ENCODE measurements at places on chromosomes 12 and 14.

DNA sequence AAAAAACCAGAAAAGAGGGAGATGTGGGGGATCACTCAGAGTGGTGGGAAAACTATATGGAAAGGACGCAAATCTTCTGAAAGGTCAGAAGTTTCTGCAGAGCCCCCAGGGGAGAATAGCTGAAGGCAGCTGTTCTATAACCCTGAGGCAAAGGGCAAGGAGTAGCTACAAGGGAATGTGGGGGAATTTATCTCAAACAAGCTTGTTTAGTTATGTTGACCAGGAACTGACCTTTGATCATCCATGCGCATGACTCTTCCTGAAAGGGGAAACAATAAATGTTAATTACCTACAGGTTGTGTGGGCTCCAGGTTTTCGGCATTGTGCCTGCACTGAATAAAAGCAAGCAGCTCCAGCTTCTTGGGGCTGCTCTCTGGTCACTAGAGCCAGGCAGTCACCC lies 968.5 kb downstream of the AACS start:
- H3K4me3 ChIP-seq = no peak overlapping the region
- H3K36me3 ChIP-seq = no peaks in the 10 kb centered on the region
- no peak for DNase-seq
- no peaks in the 10 kb centered on the region for H3K4me1 ChIP-seq
- no peak overlapping the region for H3K27ac ChIP-seq
- peaks cover 2% of the 10 kb centered on the region for H3K27me3 ChIP-seq

- H3K36me3 ChIP-seq = no peaks in the 10 kb centered on the region
- H3K4me1 ChIP-seq = no peaks in the 10 kb centered on the region
- peaks cover 7% of the 10 kb centered on the region for H3K27me3 ChIP-seq
- no peak for DNase-seq
Measured at GRCh38 chr12:15368812-15369211, 46.5 kb downstream of the PTPRO start.

DNA sequence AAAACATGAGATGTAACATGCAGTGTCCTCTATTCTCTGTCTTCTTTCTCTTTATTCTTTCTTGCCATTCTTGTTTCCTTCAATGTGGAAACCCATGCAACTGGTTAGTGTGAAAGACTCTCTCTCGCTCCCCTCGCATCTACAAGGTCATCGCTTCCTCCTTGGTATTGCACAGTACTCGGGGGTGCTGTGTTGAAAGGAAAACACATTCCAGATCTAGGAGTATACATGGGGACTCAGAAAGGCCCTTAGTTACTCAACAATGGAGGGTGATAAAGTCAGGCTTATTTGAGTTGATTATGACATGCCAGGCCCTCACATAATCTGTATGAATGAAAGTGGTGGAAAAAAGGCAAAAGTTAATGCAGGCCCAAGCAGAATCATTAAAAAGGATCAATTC lies 75.5 kb upstream of the OVCH1 start:
- H3K27me3 ChIP-seq = peaks cover 5% of the 10 kb centered on the region
- H3K4me1 ChIP-seq = no peaks in the 10 kb centered on the region
- no peak overlapping the region for H3K27ac ChIP-seq
- no peaks in the 10 kb centered on the region for H3K36me3 ChIP-seq
- H3K4me3 ChIP-seq = no peak overlapping the region

- H3K27me3 ChIP-seq = no peaks in the 10 kb centered on the region
- peak within 1 kb of the TSS; percentile 94 for H3K4me3 ChIP-seq
- H3K4me1 ChIP-seq = peaks cover 61% of the 10 kb centered on the region
- peak; percentile 93 for DNase-seq
- H3K36me3 ChIP-seq = peaks cover 28% of the 10 kb centered on the region
Measured at GRCh38 chr14:103562429-103563225, at the start of the genes BAG5 and COA8. BAG5 (minus strand) TSS chr14:103562657; CDS start chr14:103561164, 1,493 bp downstream. COA8 (plus strand) TSS chr14:103562960; CDS start chr14:103563002, 42 bp downstream.

DNA sequence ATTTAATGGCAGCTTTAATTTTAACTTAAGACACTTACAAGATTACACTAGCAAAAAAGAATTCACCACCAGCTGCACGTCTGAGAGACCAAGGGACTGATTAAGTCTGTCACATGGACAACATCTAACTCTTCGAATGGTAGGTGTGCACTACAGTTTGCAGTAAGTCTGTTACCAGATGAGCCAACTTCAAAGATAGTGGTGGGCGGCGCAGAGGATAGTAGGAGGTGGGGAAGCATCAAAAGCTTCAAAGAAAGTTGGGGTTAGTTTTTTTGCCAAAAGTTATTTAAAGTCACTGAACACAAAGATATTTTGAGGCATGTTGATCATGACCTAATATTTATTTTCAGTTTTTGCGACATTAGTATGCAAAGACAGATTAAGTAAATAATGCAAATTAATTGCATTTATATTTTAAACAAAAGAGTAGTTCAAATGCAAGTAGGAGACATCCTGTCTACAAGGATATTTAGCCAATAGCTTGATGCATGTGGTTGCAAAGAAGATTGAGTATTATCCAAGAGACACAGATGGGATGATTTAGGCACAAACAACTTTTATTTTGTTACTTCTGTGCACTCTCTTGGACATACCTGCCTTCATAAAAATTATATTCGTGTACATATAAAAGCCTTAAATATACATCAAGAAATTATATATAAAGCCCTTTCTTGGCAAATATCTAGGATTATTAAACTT lies 327.7 kb downstream of the BMP4 start:
- no peaks in the 10 kb centered on the region for H3K36me3 ChIP-seq
- no peak overlapping the region for H3K4me3 ChIP-seq
- H3K4me1 ChIP-seq = no peaks in the 10 kb centered on the region
- no peak overlapping the region for H3K27ac ChIP-seq
- no peak for DNase-seq

DNA sequence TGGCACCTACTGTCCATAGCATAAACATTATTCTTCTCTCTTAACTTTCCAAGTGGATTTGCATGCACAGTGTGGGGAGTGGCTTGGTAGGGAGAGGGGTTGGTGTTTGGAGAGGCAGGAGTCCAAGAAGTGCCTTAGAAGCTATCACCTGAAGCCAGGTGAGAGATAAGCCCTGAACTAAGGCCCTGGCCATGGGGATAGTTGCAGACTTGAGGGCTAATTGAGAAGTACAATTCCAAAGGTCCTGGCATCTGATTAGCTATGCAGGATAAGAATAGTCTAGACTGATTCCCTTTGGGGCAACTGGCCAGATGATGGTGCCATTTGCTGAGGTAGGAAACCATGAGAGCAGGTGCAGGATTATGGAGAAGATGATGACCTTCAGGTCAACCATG lies 2.0 kb upstream of the PCK2 start:
- peaks cover 19% of the 10 kb centered on the region for H3K36me3 ChIP-seq
- no peaks in the 10 kb centered on the region for H3K27me3 ChIP-seq
- H3K4me1 ChIP-seq = peaks cover 26% of the 10 kb centered on the region
- H3K27ac ChIP-seq = peak overlapping the region; percentile 85
- DNase-seq = no peak

DNA sequence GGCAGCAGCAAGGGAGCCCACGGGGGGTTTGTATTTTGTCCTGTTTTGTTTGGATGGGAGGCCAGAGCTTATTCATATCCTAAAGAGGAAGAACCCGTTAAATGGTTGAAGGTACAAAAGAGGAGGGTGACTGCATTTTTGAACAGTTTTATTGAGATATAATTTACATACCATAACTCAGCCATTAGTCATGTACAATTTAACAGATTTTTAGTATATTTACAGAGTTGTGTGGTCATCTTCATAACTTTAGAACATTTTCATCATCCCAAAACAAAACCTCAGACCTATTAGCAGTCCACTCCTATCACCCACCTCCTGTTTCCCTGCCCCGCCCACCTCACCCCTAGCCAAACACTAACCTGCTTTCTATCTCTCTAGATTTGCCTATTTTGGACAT lies 12.6 kb downstream of the NRDE2 start:
- peaks cover 32% of the 10 kb centered on the region for H3K4me1 ChIP-seq
- no peak overlapping the region for H3K4me3 ChIP-seq
- peaks cover 31% of the 10 kb centered on the region for H3K36me3 ChIP-seq
- no peak overlapping the region for H3K27ac ChIP-seq
- no peak for DNase-seq
- H3K27me3 ChIP-seq = no peaks in the 10 kb centered on the region

DNA sequence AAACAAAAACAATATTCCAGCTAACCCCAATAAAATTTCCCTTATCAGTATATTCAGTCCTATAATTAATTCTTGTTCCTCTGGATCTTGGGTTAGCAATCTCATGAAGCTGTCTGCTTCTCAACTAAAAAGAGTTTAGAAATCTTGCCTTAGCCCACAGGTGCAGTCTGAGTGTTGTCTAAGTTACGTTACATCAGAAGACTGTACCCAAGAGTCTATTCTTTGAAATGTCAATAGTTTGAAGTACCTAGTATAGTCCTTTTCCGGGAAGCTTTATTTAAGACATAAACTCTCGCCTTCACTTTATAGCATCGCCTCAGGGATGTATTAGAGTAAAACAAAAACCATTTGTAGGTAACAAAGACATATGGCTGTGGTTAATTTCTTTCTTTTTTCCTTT lies 465.1 kb downstream of the FUT8 start:
- no peaks in the 10 kb centered on the region for H3K27me3 ChIP-seq
- H3K36me3 ChIP-seq = no peaks in the 10 kb centered on the region
- H3K27ac ChIP-seq = peak overlapping the region; percentile 48

DNA sequence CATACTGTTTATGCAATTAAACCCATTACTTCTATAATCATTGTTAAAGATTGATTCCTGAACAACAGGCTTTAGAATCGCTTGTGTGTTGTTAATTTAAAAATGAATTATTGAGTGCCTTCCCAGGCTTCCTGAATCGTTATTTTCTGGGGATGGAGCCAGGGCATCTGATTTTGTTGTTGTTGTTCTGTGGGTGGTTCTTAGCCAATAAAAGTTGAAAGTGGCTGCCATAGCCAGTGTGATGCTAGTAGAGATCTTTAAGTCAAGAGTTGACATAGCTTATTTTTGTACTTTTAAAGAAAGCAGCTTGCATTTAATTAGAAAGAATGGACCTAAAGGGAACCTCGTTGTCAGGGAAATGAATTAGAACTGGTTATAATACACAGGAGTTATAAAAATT lies 6.4 kb downstream of the GOLGA5 start:
- peaks cover 66% of the 10 kb centered on the region for H3K4me1 ChIP-seq
- H3K27me3 ChIP-seq = no peaks in the 10 kb centered on the region
- DNase-seq = no peak
- no peak overlapping the region for H3K27ac ChIP-seq
- peaks cover 43% of the 10 kb centered on the region for H3K36me3 ChIP-seq
- H3K4me3 ChIP-seq = no peak overlapping the region

DNA sequence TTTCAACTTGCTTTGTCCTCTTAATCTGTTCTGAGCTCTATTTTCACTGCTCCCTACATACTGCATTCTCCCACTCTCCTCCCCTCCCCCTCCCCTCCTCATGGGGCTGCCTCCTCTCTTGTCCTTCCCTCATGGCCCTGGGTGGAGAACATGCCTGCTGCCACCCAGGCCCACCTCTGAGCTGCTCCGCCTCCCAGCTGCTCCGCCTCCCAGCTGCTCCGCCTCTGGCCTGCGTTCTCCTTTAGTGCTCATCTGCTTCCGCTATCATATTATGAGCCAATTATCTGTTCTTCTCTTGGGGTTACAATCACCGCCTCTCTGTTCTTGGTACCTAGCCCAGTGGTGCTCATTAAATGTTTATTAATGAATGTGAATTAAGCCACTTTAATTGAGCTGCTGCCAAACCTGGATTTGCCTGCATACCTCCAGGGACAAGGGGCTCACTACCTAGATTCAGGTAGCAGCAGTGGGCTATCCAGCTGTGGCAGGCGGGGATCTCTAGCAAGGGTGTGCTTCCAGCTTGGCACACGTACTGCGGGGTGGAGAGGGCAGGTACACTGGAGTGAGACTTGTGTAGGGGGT lies 32.0 kb upstream of the FAM181A start:
- H3K27ac ChIP-seq = no peak overlapping the region
- H3K27me3 ChIP-seq = peaks cover 10% of the 10 kb centered on the region
- no peak overlapping the region for H3K4me3 ChIP-seq

GRCh38 chr12:28158353-28158752 lies 31.9 kb upstream of the CCDC91 start:
- no peak overlapping the region for H3K4me3 ChIP-seq
- no peak overlapping the region for H3K27ac ChIP-seq
- peaks cover 8% of the 10 kb centered on the region for H3K36me3 ChIP-seq
- no peaks in the 10 kb centered on the region for H3K27me3 ChIP-seq
- no peaks in the 10 kb centered on the region for H3K4me1 ChIP-seq

DNA sequence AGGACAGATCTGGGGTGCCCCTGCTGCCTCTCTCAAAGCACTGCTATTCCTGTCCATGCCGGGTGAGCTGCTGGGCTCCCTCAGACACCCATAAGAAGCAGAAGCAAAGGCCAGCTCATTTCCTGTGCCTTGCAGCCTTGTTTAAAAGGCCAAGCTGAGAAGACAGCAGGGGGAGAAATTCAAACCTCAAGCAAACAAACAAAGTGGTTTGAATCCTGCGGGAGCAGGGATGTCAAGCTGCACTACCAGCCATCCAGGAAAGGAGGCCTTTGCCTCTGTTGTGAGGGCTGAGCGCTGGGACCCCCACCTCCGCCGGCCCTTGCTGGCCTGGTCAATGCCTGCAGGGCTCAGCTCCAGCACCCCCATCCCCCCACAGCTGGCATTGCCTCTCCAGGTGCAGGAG lies 176.5 kb downstream of the PIWIL1 start:
- no peaks in the 10 kb centered on the region for H3K36me3 ChIP-seq
- no peak for DNase-seq
- H3K4me1 ChIP-seq = no peaks in the 10 kb centered on the region
- H3K4me3 ChIP-seq = no peak overlapping the region
- no peak overlapping the region for H3K27ac ChIP-seq

DNA sequence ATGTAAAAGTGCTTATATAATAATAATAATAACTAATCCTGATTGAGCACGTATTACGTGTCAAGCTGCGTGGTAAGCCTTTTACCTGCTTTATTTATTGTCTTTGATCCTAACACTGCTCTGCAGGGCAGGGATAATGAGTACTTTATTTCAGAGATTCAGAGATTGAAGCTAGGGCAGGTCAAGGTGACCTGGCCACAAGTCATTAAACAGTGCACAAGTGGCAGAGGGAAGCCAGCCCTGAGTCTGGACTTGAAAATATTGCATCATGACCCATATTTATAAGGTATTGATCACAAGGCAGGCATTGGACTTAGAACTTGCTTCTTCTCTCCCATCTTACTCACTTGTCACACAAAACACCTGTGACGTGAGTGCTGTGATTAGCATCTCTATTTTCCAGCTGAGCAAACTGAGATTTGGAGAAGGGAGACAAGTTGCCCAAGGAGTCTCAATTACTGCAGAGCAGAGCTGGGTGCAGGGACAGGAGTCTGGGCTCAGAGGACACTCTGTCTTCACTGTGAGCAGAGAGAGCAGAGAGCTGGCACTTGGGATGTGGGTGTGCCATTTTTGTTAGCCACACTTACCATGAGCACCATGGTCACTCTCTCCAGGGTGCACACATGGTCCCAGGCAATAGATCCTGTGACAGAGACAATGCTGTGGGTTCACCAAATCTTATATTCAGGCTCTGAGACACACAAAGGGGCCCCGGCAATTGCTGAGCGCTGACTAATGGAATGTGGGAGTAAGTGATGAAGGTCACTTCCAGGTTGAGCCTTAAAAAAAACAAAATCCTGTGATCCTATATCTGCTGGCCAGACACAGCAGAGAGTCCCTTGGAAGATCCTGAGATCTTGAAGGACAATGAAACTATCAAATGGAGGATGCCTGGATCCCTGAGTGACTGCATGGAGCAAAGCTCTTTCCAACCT lies 113.2 kb upstream of the MED13L start:
- H3K27ac ChIP-seq = no peak overlapping the region
- no peaks in the 10 kb centered on the region for H3K27me3 ChIP-seq
- H3K36me3 ChIP-seq = no peaks in the 10 kb centered on the region
